Endothelial cell of umbilical vein (primary cell): ENCODE measurements at places on chromosomes 1 and 21.

DNA sequence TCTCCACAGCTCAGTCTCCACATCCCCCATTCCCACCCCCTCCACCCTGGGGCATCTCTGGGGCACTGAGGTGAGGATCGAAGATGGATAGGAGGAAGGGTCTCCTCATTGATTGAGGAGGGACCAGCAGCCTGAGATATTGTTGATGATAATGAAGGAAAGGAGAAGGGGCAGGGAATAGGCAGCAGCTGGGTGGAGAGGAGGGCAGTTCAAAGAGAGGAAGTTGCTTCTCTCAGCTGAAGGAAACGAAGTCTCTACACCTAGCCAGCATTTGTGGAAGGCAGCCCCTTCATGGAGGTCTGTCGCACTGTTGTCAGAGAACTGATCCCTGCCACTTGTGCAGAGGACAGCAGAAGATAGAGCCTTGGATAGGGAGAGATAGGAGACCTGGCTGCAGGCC, 5.7 kb downstream of the KNCN start:
- no peak for DNase-seq

- DNase-seq, result peak; percentile 65
Observed at GRCh38 chr1:200038981-200039848, 11.7 kb downstream of the NR5A2 start.

GRCh38 chr21:33053951-33054350, 16.0 kb upstream of the OLIG1 start:
- DNase-seq, result no peak

- DNase-seq, result no peak
Observed at GRCh38 chr1:90709535-90709934, 7.6 kb downstream of the BARHL2 start.

DNA sequence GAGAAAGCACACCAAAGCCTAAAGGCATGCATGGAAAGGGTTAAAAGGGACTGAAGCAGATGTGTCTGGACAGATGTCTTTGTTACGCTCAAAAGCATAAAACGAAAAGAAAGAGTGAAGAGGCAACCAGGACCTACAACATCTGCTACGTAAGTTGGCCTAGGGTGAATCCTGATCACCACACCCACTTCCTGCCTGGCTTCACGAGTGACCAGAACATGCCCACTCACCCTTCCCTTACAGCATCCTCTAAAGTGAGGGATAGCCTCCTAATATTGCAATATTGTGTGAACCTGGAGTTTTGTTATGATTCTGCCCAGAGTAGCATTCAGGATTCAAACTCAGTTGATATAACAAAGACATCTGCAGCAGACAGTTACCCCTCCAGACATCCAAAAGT, 10.6 kb upstream of the OLIG2 start:
- DNase-seq, result no peak

DNA sequence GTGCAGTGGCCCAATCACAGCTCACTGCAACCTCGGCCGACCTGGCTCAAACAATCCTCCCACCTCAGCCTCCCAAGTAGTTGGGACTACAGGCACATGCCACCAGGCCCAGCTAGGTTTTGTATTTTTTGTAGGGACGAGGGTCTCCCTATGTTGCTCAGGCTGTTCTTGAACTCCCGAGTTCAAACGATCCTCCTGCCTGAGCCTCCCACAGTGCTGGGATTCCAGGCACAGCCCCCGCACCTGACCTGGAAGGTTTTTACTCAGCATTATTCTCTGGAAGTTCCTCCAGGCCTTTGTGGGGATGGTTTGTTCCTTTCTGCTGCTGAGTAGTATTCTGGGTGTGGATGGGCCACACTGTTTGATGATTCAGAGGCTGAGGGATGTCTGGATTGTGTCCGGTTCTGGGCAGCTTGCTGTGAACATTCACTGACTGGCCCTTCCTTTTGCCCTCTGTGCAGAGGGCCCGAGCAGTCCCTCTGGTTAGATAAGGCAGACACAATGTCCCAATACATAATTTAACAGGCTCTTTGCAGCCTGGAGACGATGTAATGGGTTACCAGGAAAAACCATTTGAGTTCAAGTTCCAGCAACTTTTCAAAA, 6.0 kb upstream of the TRAPPC10 start:
- peak; percentile 56 for DNase-seq

DNA sequence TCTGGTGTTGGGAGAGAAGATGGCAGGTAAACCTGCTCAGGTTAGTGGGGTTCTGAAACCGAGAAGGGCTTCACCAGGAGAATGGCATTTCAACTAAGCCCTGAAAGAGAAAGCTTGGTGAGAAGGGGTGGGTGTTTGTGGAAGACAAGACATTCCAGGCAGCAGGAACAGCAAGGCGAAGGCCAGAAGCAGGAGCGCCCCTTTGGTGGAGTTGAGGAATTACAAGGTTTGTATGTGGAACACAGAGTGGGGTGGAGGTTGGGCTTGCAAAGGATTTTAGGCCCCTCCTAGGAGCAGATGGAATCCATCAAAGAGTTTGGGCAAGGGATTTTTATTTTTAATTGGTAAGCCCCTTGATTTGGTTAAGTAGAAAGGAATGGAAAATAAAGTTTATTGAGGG, 24.8 kb upstream of the ELOA start:
- DNase-seq, result peak; percentile 29

GRCh38 chr1:149963358-149963757, 26.7 kb upstream of the MTMR11 start:
- DNase-seq, result no peak

DNA sequence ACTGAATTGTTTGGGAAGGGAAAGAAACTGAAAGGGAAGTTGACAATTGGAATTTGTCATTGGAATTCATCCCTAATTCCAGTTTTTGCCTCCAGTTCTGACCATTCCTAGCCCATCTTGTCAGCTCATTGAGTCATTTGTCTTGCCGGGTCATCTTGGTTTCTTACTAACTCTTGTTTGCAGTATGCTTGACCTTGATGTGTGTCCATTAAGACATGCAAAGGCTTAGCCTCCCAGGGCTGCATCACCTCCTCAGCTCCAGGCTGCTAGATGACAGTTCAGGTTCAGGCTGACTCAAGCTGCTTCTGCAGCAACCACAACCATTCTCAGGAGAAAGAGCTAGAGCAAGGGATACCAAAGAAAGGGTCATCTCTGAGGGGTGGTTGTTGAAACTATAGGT, 151.3 kb upstream of the PTGFR start:
- DNase-seq, result no peak

DNA sequence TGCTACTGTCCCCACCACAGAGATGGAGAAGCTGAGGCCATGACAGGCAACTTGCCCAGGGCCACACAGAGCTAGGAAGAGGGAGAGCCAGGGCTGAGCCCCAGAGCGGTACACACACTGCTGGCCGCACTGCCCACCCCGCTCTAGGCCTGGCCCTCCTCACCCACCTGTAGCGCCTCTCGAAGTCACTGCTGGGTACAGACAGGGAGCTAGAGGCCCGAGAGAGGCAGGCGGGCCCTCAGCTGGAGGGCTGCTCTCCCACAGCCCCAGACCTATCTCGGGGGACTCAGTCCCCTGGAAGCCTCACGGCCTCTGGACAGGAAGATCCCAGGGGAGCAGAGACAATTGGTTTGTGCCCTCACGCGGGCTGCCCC, 17.3 kb upstream of the PLEKHG5 start:
- no peak for DNase-seq

DNA sequence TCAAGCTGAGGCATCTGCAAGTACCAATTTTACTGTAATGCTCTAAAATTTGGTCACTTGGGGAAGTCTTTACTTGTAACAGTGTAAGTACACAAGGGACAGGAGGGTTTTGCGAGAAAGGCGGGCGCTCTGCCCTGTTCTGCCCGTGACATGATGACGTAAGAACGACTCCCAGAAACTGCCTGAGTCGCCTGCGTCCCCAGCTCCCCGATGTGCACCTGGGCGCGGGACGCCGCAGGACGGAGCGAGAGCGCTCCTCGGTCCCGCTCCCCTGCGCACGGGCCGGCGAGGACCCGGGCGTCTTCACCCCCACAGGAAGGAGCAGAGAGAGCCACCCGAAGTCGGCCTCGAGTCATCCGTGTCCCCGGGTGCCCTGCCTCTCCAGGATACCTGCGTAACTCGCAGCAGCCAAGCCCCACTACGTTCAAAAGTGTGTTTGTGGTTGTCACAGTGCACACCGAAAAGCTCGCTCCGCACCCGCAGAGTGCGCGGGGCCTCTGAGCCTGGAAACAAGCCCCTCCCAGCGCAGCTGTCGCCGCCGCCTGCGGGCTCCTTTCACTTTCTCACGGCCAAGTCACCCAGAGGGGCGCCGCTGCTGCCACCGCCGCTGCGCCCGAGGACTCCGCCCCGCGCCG, 3.3 kb upstream of the ZBTB18 start:
- DNase-seq, result no peak

DNA sequence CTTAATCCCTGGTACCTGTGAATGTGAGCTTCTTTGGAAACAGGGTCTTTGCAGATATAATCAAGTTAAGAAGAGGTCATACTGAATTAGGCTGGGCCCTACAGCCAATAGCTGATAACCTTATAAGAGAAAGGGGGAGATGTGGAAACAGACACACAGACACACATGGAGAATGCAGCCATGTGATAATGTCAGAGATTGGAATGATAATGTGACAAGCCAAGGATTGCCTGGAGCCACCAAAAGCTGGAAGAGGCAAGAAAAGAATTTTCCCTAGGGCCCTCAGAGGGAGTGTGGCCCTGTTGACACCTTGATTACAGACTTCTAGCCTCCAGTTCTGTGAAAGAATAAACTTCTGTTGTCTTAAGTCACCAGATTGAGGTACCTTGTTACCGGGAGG, 114.5 kb upstream of the SOD1 start:
- DNase-seq, result no peak

DNA sequence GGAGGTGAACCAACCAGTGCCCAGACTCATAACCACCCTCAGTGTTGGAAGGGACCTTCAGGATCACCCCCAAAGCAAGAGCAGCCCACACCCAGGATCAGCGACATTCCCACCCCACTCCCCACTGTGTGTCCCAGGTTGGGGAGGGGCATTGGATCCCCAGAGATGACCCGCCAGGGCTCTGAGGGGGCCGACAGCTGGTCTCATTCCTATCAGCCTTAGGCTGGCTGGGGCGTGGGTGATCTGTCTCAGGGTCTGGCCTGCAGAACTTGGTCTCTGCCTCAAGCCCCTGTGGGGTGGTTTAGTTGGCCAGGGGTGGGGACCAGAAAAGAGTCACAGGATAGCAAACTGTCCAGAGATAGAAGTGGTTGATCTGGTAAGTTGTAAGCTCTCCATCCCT, 7.8 kb upstream of the BSND start:
- no peak for DNase-seq

DNA sequence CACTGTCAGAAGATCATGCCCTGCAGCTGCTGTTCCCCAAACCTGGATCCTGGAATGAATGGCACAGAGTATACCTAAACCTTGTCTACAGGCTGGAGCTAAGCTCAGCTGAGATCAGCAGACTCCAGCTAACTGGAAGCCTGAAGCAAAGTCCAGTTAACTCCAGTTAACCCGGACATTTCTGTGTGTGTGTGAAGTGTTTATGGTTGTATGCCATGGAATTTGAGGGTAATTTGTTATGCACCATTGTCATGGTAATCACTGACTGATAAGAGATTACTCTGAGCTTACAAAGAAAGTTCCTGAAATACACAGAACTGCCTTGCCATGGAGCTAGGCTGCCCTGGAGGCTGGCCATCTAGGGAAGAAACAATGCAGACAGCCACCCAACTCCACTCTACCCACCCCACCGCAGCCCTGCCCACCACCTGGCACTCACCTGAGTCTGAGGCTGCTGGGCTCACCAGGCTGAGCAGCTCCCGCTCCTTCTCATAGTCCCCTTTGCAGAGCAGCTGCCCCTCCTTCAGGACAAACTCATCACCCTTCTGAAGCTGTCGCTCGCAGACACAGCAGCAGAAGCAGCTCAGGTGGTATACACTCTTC, 107.4 kb downstream of the LMX1A start:
- no peak for DNase-seq

- DNase-seq, result no peak
Observed at GRCh38 chr1:23624440-23624839, 65.1 kb upstream of the ID3 start.

DNA sequence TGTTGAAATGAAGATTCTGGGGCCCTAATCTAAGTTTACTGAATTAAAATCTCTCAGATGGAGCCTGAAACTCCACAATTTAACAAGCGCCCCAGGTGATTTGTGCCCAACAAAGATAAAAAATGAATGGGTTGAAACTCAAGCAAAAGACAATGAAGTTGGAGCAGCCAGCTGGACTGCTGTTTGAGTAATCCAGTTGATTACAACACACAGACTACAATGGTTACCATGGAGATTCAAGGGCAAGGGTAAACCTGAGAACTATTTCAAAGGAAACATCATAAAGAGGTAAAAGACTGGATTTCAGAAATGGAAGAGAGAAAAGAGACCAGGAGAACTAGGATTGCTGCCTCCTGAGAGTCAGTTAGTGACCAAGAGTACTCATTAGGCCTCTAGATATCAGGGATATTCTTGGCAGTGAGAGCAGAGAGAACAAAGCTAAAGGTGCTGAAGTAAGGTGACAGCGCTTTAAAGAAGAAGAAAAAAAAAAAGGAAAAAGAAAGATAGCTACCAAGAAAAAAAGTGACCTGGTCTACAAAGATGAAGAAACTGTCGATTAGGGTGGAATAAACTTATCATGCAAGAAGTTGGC, 44.5 kb downstream of the LRRC53 start:
- DNase-seq, result no peak

DNA sequence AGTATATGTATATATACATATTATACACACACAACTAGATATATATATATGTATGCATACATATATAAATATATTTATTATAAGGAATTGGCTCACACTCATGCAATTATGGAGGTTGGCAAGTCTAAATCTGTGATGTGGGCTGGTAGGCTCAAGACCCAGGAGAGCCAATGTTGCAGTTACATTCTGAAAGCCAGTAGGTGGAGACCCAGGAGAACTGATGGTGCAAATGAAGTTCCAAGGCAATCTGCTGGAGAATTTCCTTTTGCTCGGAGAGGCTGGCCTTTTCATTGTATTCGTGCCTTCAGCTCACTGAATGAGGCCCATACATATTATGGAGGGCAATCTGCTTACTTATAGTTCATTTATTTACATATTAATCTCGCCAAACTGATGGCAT, 9.4 kb downstream of the IVL start:
- DNase-seq, result peak; percentile 29

DNA sequence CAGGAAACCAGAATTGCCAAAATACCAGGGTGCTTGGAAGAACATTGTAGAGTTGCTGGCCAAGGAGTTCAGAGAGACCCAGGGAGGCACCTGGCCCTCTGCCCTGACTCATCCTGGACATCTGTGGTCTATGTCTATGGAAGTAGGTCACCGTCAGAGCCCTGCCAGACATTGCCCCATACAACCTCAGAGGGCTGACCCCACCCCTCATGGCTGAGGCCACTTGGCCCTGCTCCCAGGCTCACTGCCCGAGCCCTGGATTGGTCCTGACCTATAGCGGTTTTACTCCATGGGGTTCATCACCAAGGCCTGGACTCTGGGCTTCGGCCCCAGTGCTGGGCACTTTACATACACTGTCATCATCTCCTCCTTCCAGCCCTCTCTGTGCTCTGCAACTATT, 233.1 kb downstream of the PTPRU start:
- DNase-seq, result no peak

GRCh38 chr1:218255090-218255489, 30.0 kb upstream of the RRP15 start:
- no peak for DNase-seq

- no peak for DNase-seq
Observed at GRCh38 chr1:32341186-32341757, 5.2 kb upstream of the MARCKSL1 start.
